ENCODE measurements at places on chromosomes 2 and 18.

- DNase-seq: no peak
These were observed 319 bp upstream of the EN1 start for GRCh38 chr2:118847762-118848172.

- no peak for DNase-seq
These were observed 118.4 kb upstream of the LYPD1 start for GRCh38 chr2:132788310-132788838.

- no peak for DNase-seq
These were observed 149.2 kb upstream of the L3MBTL4 start for GRCh38 chr18:6563896-6564295.

- DNase-seq: no peak
These were observed 33.6 kb upstream of the AP1S3 start for GRCh38 chr2:223870840-223871611.

- DNase-seq: no peak
These were observed 63.4 kb downstream of the COL6A3 start for GRCh38 chr2:237350597-237350996.

DNA sequence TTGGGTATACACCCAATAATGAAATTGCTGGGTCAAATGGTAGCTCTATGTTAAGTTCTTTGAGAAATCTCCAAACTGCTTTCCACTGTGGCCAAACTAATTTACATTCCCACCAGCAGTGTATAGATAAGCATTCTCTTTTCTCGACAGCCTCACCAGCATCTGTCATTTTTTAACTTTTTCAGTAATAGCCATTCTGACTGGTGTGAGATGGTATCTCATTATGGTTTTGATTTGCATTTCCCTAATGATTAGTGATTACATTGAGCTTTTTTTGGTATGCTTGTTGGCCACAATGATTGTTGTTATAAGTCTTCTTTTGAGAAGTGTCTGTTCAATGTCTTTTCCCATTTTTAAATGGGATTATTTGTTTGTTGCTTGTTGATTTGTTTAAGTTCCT is 50.4 kb upstream of the EPAS1 start:
- no peak for DNase-seq

GRCh38 chr18:34050661-34051060 is 174.1 kb downstream of the NOL4 start:
- no peak for DNase-seq

DNA sequence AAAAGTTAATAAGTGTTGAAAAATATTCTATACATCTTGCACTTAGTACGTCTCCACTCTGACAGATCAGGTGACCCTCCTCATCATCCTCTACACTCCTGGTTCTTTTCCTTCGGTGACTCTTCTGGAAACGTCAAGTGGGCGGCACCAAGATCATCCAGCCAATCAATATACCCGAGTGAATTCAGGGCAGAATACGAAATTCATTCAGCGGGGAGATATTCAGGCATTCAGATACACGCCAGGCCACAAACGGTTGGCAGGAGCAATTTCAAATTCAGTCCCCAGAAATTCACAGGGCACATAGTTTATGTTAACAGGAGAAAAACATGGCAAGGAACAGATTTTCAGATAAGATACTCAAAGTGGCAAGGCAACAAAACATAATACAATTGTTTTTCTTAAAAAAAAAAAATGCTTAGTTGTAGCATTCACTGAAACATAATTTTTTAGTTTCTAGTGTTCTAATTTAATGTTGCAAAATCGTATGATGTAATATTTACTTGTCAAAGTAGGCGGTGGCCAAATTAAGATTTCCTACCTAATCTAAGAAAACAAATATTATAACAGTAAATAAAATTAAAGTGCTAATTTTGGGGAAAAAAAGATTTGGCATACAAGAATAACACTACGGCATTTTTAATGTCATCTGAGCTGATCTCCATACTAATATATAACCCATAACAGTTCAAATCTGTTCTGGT is 4.2 kb downstream of the CLK1 start:
- DNase-seq: no peak

GRCh38 chr2:196649202-196649601 is 9.7 kb downstream of the CCDC150 start:
- no peak for DNase-seq

- no peak for DNase-seq
These were observed 31.7 kb downstream of the INPP4A start for GRCh38 chr2:98476192-98476868.

DNA sequence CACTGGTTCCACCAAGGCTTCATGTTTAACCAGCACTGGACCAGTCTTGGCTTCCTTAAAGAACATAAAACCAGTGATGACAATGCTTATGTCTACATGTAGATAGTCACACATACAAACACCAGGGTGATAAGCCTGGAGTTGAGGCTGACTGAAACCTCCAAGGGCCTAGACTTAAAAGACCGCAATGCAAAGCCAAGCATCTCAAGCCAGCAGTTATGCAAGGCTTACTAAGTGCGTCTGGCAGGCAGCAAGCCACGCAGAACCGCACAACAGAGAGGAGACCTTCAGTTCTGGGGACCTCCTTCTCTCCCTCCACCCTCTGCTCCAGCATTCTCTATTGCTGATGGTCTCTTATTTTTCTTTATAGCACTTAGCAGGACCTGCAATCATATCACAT is 63.2 kb upstream of the ACAA2 start:
- DNase-seq: no peak

DNA sequence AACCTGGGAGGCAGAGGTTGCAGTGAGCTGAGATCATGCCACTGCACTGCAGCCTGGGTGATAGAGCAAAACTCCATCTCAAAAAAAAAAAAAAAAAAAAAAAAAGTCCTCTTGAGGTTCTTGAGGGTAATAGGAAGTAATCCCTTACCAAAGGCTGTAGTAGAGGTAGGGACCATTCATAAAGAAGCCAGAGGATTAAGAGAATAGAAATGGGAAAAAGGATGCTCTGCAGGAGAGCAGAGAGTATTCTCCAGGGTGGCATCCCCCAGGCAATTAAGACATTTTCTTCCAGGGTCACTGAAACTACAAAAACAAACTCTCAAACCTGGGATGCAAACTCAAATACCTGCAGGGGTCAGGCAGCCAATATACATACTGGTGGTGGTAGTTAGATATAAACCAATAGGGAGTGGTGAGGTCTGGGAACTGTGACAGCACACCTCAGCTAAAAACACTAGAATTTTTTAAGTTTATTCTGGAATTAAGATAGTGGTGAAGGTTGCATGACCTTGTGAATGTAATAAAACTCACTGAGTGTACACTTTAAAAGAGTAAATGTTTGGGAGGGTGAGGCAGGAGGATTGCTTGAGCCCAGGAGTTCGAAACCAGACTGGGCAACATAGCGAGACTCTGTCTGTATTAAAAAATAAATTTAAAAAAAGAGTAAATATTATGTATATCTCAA is 24.7 kb downstream of the RAPH1 start:
- no peak for DNase-seq

DNA sequence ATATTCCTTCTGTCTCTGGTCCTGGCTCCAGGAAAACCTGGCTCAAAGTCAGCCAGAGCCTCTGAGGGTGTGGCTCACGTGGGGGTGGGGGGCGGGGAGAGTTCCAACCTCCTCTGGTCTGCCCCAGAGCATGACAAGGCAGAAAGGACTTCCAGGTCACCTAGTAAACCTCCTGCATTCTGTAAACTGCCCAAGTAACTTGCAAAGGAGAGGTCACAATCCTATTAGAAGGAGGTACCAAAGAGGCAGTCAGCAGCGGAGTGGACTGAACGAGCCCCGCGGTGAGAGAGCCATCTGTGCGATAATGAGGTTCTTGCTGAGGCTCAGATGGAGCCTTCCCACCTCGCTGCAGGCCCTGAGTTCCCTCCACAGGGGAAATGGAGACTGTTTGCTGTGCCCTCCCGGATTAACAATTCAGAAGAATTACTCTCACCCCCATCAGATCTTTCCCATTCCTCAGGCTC is 58.9 kb upstream of the GATA6 start:
- no peak for DNase-seq

DNA sequence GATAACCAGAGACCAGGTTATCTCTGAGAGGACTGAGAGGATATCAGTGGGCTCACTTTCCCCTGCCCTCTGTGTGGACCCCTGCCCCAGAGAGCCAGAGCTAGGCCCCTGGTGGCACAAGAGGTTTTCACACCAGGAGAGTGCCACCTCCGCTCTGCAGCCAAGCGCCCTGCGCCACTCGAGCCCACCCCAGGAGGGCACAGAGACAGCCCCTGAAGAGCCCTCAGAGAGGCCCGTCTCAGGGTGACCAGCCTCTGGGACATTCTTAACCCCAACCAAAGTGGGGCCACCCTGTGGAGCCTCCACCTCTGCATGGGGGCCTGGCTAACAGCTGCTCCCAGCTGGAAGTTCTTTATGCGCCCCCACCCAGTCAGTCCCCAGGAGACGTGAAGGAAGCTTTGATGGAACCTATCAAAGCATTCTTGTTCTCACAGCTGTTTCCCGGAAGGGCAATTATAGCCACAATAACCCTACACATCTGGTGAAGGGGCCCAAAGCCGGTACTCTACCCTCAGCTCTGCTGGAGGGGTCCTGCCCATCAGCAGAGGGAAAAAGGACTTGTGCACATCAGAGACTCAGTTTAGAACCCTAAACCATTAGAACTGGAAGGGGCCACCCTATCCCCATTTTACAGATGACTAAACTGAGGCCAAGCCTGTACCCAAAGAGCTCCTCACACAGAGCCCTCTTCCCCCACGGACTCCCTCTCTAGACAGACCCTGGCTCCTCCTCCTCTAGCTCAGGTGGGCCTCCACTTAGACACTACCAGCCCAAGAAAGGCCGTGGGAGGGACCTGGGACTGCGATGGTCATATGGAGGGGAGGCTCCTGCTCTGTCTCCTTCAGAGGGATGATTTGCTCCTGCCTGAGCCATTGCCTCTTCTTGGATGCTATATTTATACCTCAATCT is 101.1 kb downstream of the ZFP36L2 start:
- DNase-seq: no peak

GRCh38 chr2:233173115-233173514 is 78.4 kb upstream of the ATG16L1 start:
- DNase-seq: no peak

DNA sequence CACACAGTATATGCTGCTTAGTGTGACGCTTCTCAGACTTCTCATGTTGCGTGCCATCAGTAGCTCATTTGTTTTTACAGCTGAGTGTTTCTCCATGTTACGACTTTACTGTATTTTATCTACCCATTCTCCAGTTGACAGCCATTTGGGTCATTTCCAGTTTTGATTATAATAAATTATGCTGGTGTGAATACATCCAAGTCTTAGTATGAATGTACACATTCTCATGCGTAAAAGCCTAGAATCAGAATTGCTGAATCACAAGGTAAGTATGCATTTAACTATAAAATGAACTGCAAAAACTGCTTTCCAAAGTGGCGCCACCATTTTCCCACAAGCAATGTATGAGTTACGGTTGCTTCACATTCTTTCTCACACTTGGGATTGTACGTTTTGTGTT is 184.2 kb upstream of the SLC35G4 start:
- no peak for DNase-seq

GRCh38 chr2:81483254-81483653 is 1178.7 kb upstream of the LRRTM1 start:
- DNase-seq: no peak

- DNase-seq: no peak
These were observed 75.2 kb upstream of the C2orf15 start for GRCh38 chr2:99066075-99066958.

DNA sequence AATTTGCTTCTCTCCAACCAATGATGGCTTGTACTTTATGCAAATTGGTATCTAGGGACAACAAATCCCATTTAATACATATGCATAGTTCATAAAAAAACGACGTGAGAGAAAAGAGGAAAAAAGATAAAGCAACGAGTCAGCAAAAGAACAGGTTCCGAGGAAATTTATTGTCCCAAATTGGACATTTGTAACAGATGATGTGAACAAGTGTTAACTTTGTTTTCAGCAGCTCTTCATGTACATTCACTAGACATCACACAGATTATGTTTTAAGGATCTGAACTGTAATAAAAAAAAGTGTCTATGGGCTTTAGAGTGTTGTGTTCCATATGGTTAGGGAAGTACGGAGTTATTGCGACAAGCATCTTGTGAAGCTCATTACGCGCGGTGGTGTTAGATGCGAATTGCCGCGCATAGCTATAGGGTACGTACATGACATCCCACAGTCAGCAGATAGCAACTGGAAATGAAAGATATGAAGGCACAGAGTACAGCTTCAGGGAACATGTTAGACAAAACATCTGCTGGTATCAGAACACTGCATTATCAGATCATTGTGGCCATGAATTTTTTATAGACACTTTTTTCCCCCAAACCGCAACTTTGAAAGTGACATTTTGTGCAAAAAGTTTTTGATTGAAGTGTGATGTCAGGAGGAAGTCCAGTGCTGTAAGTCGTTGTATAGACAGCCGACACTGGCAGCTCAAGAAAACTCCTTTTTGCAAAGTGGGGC is 1073.1 kb upstream of the FANCL start:
- DNase-seq: no peak

DNA sequence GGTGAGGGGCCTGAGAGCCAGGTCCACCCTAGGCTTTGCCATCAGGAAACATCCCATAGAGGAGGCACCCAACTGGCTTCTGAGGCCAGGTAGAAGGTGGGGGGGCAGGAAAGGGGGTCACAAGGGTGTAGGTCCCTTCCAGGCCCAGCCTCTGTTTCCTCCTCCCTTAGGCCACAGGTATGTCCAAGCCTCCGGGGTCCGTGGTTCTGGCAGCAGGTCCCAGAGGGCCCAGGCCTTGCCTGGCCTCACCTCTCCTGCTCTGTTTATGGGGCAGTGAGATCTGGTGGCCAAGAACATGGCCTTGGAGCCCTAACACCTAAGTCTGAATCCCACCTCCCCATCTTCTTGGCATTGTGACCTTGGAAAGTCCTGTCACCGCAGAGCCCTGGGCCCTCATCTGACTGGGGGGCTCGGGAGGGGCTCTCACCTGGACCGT is 21.6 kb upstream of the GPR17 start:
- DNase-seq: no peak

- DNase-seq: no peak
These were observed 404.4 kb downstream of the SOCS6 start for GRCh38 chr18:70693246-70693645.

DNA sequence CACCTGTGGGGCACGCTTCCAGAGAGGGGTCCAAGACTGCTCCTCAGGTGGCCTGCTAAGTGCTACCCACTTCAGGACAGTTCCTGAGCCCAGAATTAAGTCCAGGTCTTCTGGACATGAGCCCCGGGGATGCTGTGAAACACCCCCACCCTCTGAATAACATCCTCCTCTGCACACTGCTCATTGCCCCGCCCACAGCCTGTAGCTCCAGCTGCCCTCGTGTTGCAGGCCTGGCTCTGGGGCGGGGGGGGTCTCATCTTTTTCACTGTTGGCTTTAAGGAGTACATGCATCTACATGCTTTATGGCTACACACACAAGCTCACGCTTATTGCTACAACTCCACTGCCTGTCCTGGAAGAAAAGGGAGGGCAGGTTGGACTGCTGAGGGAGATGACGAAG is 92.8 kb downstream of the PTGR3 start:
- no peak for DNase-seq

- DNase-seq: no peak
These were observed 771.9 kb downstream of the ERBB4 start for GRCh38 chr2:211766689-211767088.

DNA sequence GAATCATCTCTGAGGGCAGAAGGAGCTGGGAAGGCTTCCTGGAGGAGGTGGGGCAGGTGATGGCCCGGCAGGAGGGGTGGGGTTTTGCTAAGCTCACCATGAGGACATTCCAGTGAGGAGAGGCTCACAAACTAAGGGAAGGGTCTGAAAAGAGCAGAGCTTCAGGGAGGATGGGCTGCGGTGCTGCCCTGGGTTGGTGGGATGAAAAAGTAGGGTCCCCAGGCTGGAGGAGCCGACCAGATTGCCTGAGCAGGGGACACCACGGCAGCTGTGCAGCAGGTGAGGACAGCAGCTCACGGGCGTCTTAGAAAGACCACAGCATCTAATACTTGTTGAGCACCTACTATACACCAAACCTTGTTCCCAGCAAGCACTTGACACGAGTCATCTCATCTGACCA is 82.2 kb downstream of the DYSF start:
- no peak for DNase-seq
